ENCODE measurements at places on chromosomes 13 and 19. TPM values are rescaled to one million over a fixed set of nuclear protein-coding genes. Genes with fewer than 3 reads are reported as not detected.

DNA sequence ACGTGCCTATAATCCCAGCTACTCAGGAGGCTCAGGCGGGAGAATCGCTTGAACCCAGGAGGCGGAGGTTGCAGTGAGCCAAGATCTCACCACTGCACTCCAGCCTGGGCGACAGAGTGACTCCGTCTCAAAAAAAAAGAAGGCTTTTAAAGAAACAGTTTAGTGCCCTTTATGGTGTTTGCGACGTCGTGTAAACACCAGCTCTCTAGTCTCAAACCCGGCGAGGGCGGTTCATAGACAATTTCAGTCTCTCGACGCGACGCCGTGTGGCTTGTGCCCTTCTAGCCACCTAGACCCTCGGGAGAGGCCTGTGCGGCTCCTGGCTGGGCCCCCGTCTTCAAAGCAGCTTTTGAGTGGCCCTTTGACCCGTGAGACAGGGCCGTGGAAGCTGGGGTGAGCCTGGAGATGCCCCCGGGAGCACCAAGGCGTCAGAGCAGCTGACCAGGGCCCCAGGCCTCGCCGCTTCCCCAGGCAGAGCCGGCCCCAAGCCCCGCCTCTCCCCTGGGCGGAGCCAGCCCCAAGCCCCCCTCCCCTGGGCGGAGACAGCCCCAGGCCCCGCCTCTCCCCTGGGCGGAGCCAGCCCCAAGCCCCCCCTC is 5.0 kb upstream of the MADCAM1 start:
- no peak overlapping the region for H3K27ac ChIP-seq
- peaks cover 5% of the 10 kb centered on the region for H3K36me3 ChIP-seq
- H3K27me3 ChIP-seq = no peaks in the 10 kb centered on the region
- H3K4me1 ChIP-seq = no peaks in the 10 kb centered on the region

DNA sequence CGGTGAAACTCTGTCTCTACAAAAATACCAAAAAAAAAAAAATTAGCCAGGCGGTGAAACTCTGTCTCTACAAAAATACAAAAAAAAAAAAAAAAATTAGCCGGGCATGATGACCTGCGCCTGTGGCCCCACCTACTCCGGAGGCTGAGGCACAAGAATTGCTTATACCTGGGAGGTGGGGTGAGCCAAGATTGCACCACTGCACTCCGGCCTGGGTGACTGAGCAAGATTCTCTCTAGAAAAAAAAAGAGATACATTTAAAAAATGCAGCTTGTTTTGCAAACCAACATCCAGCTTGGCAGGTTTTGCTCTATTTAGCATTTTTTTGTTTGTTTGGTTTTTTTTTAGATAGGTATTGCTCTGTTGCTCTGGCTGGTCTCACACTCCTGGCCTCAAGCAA is 6.7 kb upstream of the PGPEP1 start:
- H3K36me3 ChIP-seq = no peaks in the 10 kb centered on the region
- peak; percentile 42 for DNase-seq

DNA sequence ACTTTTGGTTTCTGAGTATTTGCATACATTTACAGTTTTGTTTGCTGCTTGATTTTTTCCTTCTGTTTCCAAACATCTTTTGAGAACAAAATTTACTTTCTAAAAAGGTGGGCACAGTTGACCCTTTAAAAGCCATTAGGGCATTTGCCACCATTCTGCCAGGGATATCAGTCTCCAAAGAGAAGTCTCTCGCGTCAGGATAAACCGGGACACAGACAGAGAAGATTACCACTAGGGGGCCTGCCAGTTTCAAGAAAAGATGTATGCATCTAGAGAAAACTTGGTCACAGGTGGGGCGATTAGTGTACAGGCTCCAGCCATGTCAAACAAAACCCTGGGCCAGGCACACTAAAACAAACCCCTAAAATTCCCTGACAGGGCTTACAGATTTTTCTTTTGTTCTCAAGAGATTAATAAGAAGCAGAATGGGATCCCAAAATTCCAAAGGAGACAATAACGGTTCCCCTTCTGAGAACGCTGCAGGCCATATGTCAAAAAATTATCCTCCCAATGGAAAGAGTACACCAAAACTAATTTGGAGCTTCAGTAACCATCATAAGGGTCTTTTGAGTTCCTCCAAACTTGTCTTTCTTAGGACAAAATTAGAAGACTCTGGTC is 10.7 kb upstream of the PABPC3 start:
- no peak overlapping the region for H3K27ac ChIP-seq
- H3K27me3 ChIP-seq = no peaks in the 10 kb centered on the region
- DNase-seq = peak; percentile 66
- no peaks in the 10 kb centered on the region for H3K36me3 ChIP-seq
- H3K4me1 ChIP-seq = no peaks in the 10 kb centered on the region

- H3K4me1 ChIP-seq = no peaks in the 10 kb centered on the region
- no peaks in the 10 kb centered on the region for H3K27me3 ChIP-seq
- H3K36me3 ChIP-seq = no peaks in the 10 kb centered on the region
- DNase-seq = no peak
- no peak overlapping the region for H3K27ac ChIP-seq
Observed at GRCh38 chr13:106989876-106990275, 421.9 kb upstream of the ARGLU1 start.

- peaks cover 5% of the 10 kb centered on the region for H3K4me1 ChIP-seq
- H3K36me3 ChIP-seq = no peaks in the 10 kb centered on the region
- no peak overlapping the region for H3K27ac ChIP-seq
- no peak for DNase-seq
- H3K4me3 ChIP-seq = no peak overlapping the region
- H3K27me3 ChIP-seq = peaks cover 2% of the 10 kb centered on the region
Observed at GRCh38 chr19:15050639-15051038, 1.4 kb downstream of the CASP14 start.

DNA sequence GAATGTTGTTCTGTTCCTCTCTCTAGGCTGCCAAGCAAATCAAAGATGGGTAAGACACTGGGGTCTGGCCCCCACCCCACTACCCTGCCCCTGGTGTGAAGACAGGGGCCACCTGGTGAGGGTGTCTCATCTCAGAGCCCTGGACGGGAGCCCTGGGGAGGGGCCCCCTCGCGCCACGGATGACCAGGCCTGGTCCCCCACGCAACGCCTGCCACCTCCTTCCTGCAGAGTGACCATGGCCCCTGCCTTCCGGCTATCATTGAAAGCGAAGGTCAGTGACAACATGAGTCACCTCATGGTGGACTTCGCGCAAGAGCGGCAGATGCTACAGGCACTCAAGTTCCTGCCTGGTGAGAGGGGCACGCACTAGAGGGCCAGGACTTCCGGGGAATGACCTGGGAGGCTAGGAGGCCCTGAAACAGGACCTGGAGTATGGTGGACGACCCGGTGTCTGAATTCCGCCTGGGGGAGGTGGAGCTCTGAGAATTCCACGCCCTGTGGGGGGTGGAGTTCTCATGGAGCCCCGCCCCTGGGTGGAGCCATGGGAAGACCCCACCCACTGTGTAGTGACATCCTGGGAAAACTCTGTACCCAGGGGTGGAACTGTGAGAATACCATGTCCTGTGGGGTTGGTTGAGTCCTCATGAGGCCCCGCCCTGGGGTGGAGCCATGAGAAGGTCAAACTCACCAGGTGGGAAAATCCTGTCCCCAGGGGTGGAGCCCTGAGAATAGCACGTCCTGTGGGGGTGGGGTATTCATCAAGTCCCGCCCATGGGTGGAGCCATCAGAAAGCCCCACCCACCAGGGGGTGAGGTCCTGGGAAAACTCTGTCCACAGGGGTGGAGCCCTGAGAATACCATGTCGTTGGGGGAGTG is 6.1 kb downstream of the FSD1 start:
- DNase-seq = no peak
- no peak overlapping the region for H3K27ac ChIP-seq
- no peaks in the 10 kb centered on the region for H3K36me3 ChIP-seq
- H3K27me3 ChIP-seq = peaks cover 17% of the 10 kb centered on the region

- peak; percentile 30 for DNase-seq
- peak overlapping the region; percentile 72 for H3K4me3 ChIP-seq
- no peaks in the 10 kb centered on the region for H3K4me1 ChIP-seq
Observed at GRCh38 chr19:33194886-33195644, 935 bp downstream of the LRP3 start.

GRCh38 chr19:8306235-8307054 is 1.7 kb downstream of the CD320 start:
- DNase-seq = no peak
- H3K27ac ChIP-seq = no peak overlapping the region
- H3K4me1 ChIP-seq = peaks cover 15% of the 10 kb centered on the region
- H3K4me3 ChIP-seq = peak overlapping the region; percentile 86
- H3K27me3 ChIP-seq = no peaks in the 10 kb centered on the region
- H3K36me3 ChIP-seq = peaks cover 38% of the 10 kb centered on the region

- H3K27ac ChIP-seq = no peak overlapping the region
- H3K4me3 ChIP-seq = no peak overlapping the region
- peak; percentile 30 for DNase-seq
Observed at GRCh38 chr19:22144394-22144793, 52.4 kb downstream of the ZNF676 start.

GRCh38 chr13:73602295-73602694 is 531.9 kb downstream of the KLF12 start:
- DNase-seq = peak; percentile 55
- peak overlapping the region; percentile 63 for H3K27ac ChIP-seq
- no peaks in the 10 kb centered on the region for H3K36me3 ChIP-seq
- H3K27me3 ChIP-seq = no peaks in the 10 kb centered on the region
- H3K4me1 ChIP-seq = peaks cover 32% of the 10 kb centered on the region

FAM216B gene
- not detected for total RNA-seq

BCKDHA gene
- total RNA-seq = 29.1 TPM

TEX29 gene
- total RNA-seq = not detected

ZNF776 gene
- 9.9 TPM for total RNA-seq

DPF1 gene
- total RNA-seq = 1.0 TPM

All from MCF 10A (cell line).